Type B pancreatic cell (in vitro differentiated cells): ENCODE measurements at places on chromosomes 2 and 18. TPM values are rescaled to one million over a fixed set of nuclear protein-coding genes. Genes with fewer than 3 reads are reported as not detected.

DNA sequence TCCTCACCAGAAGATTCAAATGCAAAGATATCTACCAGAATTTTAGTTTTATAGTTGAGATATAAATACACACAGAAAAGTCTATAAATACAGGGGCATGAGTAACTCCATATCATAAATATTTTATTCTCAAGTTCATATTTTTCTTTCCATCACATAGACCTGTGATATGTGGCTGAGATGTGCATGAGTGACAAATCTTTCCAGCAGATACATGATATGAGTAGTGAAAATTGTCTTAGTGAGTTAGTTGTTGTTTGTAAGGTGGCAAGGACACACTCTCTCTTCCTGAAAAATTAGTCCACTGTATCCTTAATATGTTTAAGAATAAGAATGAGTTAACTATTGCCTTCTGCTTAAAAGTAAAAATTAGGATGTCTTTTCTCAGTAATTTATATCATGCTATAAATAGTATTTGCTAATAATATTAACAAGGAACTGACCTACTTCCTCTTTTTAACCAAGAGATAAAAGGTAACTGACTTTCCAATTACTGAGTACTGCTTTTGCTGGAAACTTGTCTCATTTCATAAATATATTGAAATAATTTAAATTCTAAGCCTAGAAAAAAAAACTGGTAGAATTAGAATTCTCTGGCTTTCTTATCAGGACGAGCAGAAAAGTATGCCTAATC is 85.2 kb upstream of the SESTD1 start:
- H3K27ac ChIP-seq, result no peak overlapping the region
- H3K4me3 ChIP-seq, result no peak overlapping the region
- peaks cover 8% of the 10 kb centered on the region for H3K4me1 ChIP-seq
- H3K36me3 ChIP-seq, result no peaks in the 10 kb centered on the region
- no peaks in the 10 kb centered on the region for H3K27me3 ChIP-seq
- no peak for DNase-seq

DNA sequence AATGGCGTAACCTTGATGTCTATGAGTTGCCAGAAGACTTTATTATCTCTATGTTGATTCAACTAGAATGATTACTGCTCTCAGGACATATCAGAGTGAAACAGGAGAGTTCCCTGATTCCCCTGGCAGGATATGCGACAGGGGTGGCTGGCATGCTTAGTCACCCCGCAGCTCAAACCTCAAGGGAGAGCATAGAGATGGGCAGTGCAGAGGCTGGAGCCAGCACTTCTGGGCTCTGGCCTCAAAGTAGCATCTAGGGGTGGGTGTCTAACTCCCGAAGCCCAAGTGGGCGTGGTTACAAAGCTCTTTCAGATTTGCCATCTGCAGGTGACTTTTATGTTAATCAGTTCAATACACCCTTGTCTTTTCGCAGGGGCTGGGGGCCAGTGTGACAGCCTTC is 391.6 kb downstream of the ADCYAP1 start:
- no peaks in the 10 kb centered on the region for H3K36me3 ChIP-seq
- H3K27me3 ChIP-seq, result no peaks in the 10 kb centered on the region
- H3K4me1 ChIP-seq, result no peaks in the 10 kb centered on the region
- DNase-seq, result no peak

The SPATA3 gene
- not detected in 2 replicates for total RNA-seq

- DNase-seq, result peak; percentile 34
- H3K4me3 ChIP-seq, result no peak overlapping the region
- peaks cover 7% of the 10 kb centered on the region for H3K4me1 ChIP-seq
- no peaks in the 10 kb centered on the region for H3K36me3 ChIP-seq
Measured at GRCh38 chr2:71613953-71614925, 160.9 kb downstream of the DYSF start.

DNA sequence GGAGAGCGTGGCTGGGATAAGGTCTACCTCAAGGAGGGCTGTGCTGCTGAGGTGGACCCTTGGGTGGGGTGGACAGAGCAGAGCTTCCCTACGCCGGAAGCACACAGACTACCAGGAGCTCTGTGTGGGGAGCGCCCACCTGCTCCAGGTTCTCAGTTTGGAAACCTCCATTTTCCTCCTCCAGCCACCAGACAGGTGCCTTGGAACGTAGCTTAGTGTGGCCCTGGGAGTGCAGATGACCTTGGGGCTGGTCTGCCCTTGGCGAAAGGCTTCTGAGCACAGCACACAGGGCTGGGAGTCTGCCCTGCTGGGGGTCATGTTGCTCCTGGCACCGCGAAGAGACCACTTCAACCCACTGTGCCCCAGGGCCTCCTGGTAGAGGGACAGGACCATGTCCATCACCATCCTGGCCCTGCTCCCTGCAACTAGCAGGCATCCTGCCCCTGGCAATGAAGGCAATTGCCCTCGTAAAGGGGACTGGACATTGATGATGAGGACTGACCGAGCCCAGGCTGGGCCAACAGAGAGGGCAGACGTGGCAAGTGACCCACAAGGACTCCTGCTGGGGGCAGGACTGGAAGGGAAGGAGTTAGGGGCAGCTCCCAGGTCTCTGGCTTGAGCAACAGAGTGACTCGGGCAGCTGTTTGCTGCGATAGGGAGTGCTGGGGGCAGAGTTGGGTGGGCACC is 214.7 kb downstream of the CYP26B1 start:
- no peak overlapping the region for H3K4me3 ChIP-seq
- DNase-seq, result peak; percentile 56
- peaks cover 3% of the 10 kb centered on the region for H3K27me3 ChIP-seq
- no peak overlapping the region for H3K27ac ChIP-seq
- H3K4me1 ChIP-seq, result peaks cover 10% of the 10 kb centered on the region

- H3K27ac ChIP-seq, result peak overlapping the region; percentile 97
- no peaks in the 10 kb centered on the region for H3K36me3 ChIP-seq
- no peaks in the 10 kb centered on the region for H3K27me3 ChIP-seq
- peaks cover 10% of the 10 kb centered on the region for H3K4me1 ChIP-seq
- H3K4me3 ChIP-seq, result peak overlapping the region; percentile 40
Measured at GRCh38 chr2:207632575-207633493, 7.6 kb upstream of the METTL21A start.

- H3K4me3 ChIP-seq, result no peak overlapping the region
- H3K36me3 ChIP-seq, result no peaks in the 10 kb centered on the region
- peaks cover 9% of the 10 kb centered on the region for H3K27me3 ChIP-seq
- no peak for DNase-seq
- H3K27ac ChIP-seq, result no peak overlapping the region
Measured at GRCh38 chr18:4358618-4359017, 96.5 kb downstream of the DLGAP1 start.

- peak overlapping the region; percentile 86 for H3K27ac ChIP-seq
- no peaks in the 10 kb centered on the region for H3K27me3 ChIP-seq
- peaks cover 16% of the 10 kb centered on the region for H3K36me3 ChIP-seq
- peaks cover 12% of the 10 kb centered on the region for H3K4me1 ChIP-seq
- DNase-seq, result no peak
Measured at GRCh38 chr2:88711897-88712296, 20.4 kb downstream of the RPIA start.

- H3K36me3 ChIP-seq, result peaks cover 4% of the 10 kb centered on the region
- DNase-seq, result no peak
- peaks cover 14% of the 10 kb centered on the region for H3K4me1 ChIP-seq
- no peak overlapping the region for H3K27ac ChIP-seq
- H3K4me3 ChIP-seq, result no peak overlapping the region
Measured at GRCh38 chr2:64023485-64024258, 4.4 kb upstream of the VPS54 start.

- peaks cover 3% of the 10 kb centered on the region for H3K27me3 ChIP-seq
- no peaks in the 10 kb centered on the region for H3K36me3 ChIP-seq
- no peak overlapping the region for H3K4me3 ChIP-seq
Measured at GRCh38 chr2:16321872-16322271, 343.8 kb downstream of the CYRIA start.

DNA sequence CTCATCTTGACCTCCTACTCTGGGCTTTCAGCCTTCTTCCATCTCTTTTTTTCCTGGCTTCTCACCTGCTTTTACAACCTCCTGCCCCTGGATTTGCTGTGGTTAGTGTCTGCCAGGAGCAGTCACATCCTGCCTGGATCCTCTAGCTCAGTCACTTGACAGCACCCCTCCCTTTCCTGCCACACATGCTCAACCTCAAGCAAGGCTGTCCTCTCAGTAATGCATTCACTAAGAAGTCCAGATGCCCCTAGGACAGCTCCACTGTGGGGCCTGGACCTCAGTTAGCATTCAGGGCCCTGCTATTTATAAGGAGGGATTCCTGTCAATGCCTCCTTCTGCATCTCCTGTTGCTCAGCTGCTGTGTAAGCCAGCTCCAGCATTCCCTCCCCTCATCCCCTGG is 275.5 kb downstream of the SMAD2 start:
- H3K36me3 ChIP-seq, result no peaks in the 10 kb centered on the region
- no peak overlapping the region for H3K27ac ChIP-seq
- H3K4me1 ChIP-seq, result no peaks in the 10 kb centered on the region
- DNase-seq, result no peak
- peaks cover 15% of the 10 kb centered on the region for H3K27me3 ChIP-seq

The ONECUT2 gene
- total RNA-seq, result 6.8 and 16.1 TPM in 2 replicates

- peaks cover 16% of the 10 kb centered on the region for H3K4me1 ChIP-seq
- no peak overlapping the region for H3K4me3 ChIP-seq
- peaks cover 7% of the 10 kb centered on the region for H3K36me3 ChIP-seq
Measured at GRCh38 chr2:134193006-134193405, 60.9 kb upstream of the MGAT5 start.

The MLPH gene
- 14.8 and 16.7 TPM in 2 replicates for total RNA-seq

- H3K4me3 ChIP-seq, result no peak overlapping the region
Measured at GRCh38 chr2:8872821-8873432, 35.5 kb upstream of the KIDINS220 start.

The MYO7B gene
- 1.7 and 5.0 TPM in 2 replicates for total RNA-seq

GRCh38 chr18:23169673-23170044 is 34.4 kb downstream of the CABLES1 start:
- H3K27me3 ChIP-seq, result peaks cover 3% of the 10 kb centered on the region
- H3K36me3 ChIP-seq, result no peaks in the 10 kb centered on the region
- H3K27ac ChIP-seq, result no peak overlapping the region
- H3K4me1 ChIP-seq, result peaks cover 19% of the 10 kb centered on the region
- no peak overlapping the region for H3K4me3 ChIP-seq

The REG3G gene
- total RNA-seq, result 0.33 and 0.87 TPM in 2 replicates

GRCh38 chr2:46870051-46870839 is 45.4 kb downstream of the MCFD2 start:
- H3K4me3 ChIP-seq, result no peak overlapping the region
- peaks cover 3% of the 10 kb centered on the region for H3K27me3 ChIP-seq
- H3K4me1 ChIP-seq, result peaks cover 13% of the 10 kb centered on the region
- no peak for DNase-seq

GRCh38 chr2:191244350-191244749 is 854 bp upstream of the MYO1B start:
- H3K27ac ChIP-seq, result peak overlapping the region; percentile 64
- peak overlapping the region; percentile 85 for H3K4me3 ChIP-seq
- peaks cover 4% of the 10 kb centered on the region for H3K36me3 ChIP-seq
- H3K4me1 ChIP-seq, result peaks cover 23% of the 10 kb centered on the region
- DNase-seq, result no peak

GRCh38 chr2:126828051-126828450 is 70.6 kb upstream of the TEX51 start:
- no peaks in the 10 kb centered on the region for H3K36me3 ChIP-seq
- no peak for DNase-seq
- H3K4me1 ChIP-seq, result no peaks in the 10 kb centered on the region
- no peak overlapping the region for H3K4me3 ChIP-seq
- no peaks in the 10 kb centered on the region for H3K27me3 ChIP-seq
- no peak overlapping the region for H3K27ac ChIP-seq

GRCh38 chr2:168687314-168687713 is 115.1 kb upstream of the NOSTRIN start:
- H3K27ac ChIP-seq, result no peak overlapping the region
- peaks cover 38% of the 10 kb centered on the region for H3K4me1 ChIP-seq
- no peak overlapping the region for H3K4me3 ChIP-seq
- no peak for DNase-seq

The UGT1A4 gene
- not detected in 2 replicates for total RNA-seq

The ASXL3 gene
- total RNA-seq, result 15.6 and 24.4 TPM in 2 replicates

The ALK gene
- 7.7 and 12.3 TPM in 2 replicates for total RNA-seq

GRCh38 chr2:234858145-234858544 is 93.7 kb upstream of the SH3BP4 start:
- no peaks in the 10 kb centered on the region for H3K36me3 ChIP-seq
- DNase-seq, result no peak
- H3K27me3 ChIP-seq, result no peaks in the 10 kb centered on the region

The FOXD4L1 gene
- total RNA-seq, result 0.48 TPM in 1 of 2 replicates, not detected in the other

The ZBTB7C gene
- total RNA-seq, result 13.0 and 40.9 TPM in 2 replicates

GRCh38 chr2:199366406-199366805 is 91.3 kb downstream of the SATB2 start:
- no peak overlapping the region for H3K27ac ChIP-seq
- peaks cover 4% of the 10 kb centered on the region for H3K27me3 ChIP-seq
- no peaks in the 10 kb centered on the region for H3K36me3 ChIP-seq
- peaks cover 21% of the 10 kb centered on the region for H3K4me1 ChIP-seq

- H3K27ac ChIP-seq, result no peak overlapping the region
- no peak overlapping the region for H3K4me3 ChIP-seq
- H3K27me3 ChIP-seq, result peaks cover 22% of the 10 kb centered on the region
- H3K36me3 ChIP-seq, result no peaks in the 10 kb centered on the region
- DNase-seq, result no peak
Measured at GRCh38 chr2:240275386-240275785, 134.9 kb upstream of the OTOS start.

DNA sequence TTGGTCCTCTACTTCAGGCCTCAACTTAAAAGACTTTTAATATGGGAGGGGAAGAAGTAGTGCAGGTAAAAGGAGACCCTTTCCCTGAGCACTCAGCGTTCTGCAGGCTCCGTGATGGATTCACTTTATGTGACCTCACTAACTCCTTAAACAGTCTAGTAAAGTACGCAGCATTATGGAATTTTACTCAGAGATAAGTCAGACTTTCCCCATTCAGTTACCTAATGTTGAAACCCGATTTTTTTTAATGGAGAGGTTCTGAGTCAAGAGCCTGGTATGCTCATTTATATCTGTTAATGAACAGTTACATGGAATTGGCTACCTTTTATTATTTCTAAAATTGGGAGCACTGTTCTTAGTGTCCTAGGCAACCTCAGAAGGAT is 34.1 kb downstream of the RASGRP3 start:
- H3K36me3 ChIP-seq, result no peaks in the 10 kb centered on the region
- H3K27ac ChIP-seq, result no peak overlapping the region
- no peak for DNase-seq
- H3K4me3 ChIP-seq, result no peak overlapping the region

GRCh38 chr18:710418-711300 is 1.8 kb downstream of the ENOSF1 start:
- no peaks in the 10 kb centered on the region for H3K27me3 ChIP-seq
- no peak for DNase-seq
- peak overlapping the region; percentile 88 for H3K27ac ChIP-seq
- peaks cover 26% of the 10 kb centered on the region for H3K4me1 ChIP-seq

- H3K27ac ChIP-seq, result no peak overlapping the region
- no peak overlapping the region for H3K4me3 ChIP-seq
- H3K27me3 ChIP-seq, result no peaks in the 10 kb centered on the region
- DNase-seq, result no peak
- peaks cover 11% of the 10 kb centered on the region for H3K36me3 ChIP-seq
Measured at GRCh38 chr18:44916429-44917207, 235.9 kb downstream of the SETBP1 start.
